Head of caudate nucleus (tissue), 42 donors: ENCODE measurements at places on chromosomes 7 and 10.

DNA sequence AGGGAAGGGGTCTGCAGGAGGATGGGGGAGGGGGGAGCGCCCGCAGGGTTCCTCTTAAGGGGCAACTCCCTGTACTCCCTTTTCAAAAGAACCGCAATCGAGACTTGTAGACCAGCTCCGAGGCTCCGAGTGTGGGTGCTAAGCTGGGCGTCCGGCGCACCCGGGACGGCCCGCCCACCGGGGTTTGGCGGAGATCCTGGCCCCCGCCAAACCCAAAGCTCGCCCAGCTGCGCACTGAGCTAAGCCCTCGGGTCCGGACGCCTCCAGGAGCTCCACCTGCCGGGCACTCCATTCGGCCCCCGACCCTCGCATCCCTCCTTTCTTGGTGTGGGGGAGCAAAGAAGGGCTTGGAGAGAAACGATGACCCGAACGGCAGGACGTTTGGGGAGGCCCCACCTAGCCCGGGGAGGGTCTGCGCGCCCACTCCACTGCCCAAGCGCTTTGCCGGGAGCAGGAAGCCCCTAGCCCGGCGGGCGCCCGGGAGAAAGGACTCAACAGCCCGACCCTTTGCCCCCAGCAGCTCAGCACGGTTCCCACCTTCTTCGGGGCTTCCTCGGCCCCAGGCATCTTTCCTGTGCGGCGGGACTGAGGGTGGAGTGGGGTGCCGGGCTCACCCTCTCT lies 651 bp downstream of the AFAP1L2 start:
- no peak for DNase-seq

DNA sequence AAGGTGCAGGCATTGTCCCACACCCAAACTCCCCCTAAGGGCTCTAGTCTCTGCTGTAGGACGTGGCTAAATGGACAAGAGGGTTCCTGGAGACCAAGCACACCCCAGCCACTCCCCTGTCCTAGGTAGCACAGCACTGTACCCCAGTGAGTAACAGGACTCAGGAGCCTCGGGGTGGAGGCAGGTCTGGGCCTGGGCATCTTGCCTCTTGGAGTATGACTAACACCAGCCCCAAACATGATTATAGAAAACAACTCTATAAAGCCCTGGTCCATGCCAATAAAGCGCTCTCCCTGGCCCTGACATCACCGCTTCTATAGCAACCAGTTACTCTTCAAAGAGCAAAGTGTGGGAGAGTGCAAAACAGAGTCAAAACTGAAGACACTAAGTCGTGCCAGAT lies 195.0 kb downstream of the CALN1 start:
- no peak for DNase-seq

- no peak for DNase-seq
Observed at GRCh38 chr10:28880683-28880950, 203.3 kb downstream of the BAMBI start.

DNA sequence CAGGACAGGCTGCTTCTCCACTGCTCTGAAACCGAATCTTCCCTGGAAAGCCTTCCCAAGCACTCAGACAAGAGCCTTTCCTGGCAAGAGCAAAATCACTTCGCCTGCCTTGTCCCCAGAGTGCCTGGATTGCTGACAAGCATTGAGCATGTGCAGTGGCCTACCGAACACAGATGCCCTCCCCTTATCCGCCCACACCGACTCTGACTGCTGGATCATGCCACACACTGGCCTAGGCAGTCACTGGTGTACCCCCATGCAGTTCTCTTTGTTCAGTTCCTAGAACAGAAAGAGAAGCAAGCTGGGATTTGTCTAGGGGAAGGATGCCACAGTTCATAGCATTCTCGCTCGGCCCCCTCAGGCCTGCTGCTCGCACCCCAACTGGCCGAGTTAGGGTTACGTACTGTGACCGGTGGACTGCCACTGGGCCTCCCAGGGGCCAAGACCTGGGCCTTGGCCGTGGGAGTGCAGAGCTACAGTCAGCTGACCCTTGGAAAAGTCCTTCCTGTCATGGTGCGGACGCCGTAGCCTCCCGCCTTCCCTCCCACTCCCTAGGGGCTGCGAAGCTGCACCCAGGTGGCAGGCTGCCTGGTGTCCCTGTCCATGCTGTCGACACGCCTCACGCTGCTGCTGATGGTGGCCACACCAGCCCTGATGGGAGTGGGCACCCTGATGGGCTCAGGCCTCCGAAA lies 6.9 kb downstream of the ABCB8 start:
- peak; percentile 44 for DNase-seq

DNA sequence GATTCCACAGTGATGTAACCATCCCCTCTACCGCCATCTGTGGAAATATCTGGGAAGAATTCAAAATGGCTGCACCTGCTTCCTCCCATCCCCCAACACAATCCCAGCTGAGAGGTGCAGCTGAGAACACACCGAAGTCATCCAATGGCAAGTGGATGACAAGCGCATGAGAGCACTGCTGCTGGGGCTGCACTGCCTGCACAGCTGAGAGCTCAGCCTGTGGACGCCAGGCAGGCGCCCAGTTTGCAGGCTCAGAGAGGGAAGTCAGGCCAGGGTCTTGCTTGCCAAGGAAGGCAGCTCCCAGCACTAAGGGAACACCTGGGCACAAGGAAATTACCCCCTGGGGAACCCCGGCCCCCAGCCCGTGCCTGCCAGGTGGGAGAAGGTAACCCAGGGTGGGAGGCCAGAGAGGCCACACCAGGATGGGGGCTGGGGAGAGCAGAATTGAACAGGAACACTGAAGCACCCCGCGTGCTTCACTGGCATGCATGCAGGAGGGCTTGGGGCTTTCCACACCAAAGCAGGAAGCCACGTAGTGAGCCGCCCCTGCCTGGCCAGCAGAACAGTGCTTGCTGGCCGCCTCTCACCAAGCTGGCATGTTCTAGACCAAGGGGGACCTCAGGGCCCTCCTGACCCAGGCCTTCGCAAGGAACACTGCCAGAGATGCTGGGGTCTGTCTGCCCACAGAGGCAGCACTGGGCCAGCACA lies 46.2 kb downstream of the FAM53B start:
- peak; percentile 45 for DNase-seq

DNA sequence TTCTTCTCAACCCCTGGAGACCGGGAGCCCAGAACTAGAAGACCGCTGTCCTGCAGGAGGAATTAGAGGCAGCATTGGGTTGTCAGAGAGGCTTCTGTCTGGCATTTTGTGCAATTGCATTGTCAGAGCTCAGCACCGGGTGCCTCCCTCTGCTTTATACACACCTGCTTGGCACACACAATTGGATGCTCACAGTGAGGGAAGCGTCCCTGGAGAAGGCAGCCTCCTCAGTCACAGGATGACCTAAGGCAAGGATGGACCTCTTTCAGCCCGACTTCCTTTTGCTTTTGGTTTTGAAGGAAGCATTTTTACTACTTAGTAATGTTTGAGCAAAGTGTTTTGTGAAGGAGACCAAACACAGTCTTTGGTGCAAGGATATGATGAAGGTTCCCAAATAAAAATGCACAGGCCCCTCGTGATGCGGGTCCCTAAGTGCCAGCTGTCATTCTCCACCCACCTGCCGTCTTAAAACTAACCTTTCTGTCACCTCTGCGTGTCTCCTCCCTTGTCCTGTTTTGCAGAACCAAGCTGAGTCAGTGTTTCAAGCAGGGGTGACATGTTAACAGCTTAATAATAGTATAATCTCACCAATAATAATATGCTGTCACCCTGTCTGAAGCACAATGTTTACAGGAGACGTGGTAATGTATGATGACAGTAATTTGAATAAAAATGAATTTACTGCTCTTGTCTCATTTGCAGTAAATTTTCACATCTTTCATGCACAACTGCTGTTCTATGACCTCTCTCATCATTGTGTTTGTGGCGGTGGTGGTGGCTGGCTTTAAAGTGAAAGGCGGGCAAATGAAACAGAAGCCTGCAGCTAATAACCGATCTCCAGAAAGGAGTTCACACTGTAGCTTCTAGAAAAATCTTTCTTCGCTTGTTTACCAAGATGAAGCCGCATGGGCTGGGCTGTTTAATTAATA lies 430.2 kb upstream of the MKI67 start:
- DNase-seq = peak; percentile 28

GRCh38 chr10:84375011-84375410 lies 46.6 kb downstream of the CCSER2 start:
- DNase-seq = no peak

- no peak for DNase-seq
Observed at GRCh38 chr10:70952401-70952800, 64.0 kb upstream of the PCBD1 start.

- no peak for DNase-seq
Observed at GRCh38 chr7:148374396-148375259, 215.9 kb upstream of the C7orf33 start.

DNA sequence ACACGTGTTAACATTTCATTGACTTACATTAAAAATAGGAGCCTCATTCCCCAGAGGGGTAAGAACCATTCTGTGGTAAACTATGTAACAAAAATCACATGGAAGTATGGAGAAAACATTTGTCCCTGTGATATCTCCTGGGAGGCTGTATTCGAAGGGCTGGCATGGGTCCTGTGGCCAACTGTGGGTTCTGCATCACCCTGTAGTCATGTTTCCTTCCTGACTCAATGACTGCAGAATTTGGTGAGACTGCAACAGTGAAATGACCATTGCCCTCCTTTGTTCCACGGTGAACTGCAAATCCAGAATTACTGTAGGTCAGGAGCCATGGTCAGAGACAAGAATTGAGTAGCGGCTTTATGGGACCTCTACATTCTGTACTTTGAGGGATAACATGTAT lies 3.6 kb upstream of the ZEB1 start:
- no peak for DNase-seq

- no peak for DNase-seq
Observed at GRCh38 chr10:26931223-26931622, 70.5 kb upstream of the ABI1 start.

GRCh38 chr10:29469481-29470354 lies 165.1 kb downstream of the SVIL start:
- no peak for DNase-seq

GRCh38 chr7:130880668-130881067 lies 146.7 kb upstream of the KLF14 start:
- DNase-seq = no peak

- no peak for DNase-seq
Observed at GRCh38 chr7:50300336-50300735, 4.2 kb upstream of the IKZF1 start.

GRCh38 chr10:123385508-123386080 lies 231.4 kb downstream of the BUB3 start:
- no peak for DNase-seq

DNA sequence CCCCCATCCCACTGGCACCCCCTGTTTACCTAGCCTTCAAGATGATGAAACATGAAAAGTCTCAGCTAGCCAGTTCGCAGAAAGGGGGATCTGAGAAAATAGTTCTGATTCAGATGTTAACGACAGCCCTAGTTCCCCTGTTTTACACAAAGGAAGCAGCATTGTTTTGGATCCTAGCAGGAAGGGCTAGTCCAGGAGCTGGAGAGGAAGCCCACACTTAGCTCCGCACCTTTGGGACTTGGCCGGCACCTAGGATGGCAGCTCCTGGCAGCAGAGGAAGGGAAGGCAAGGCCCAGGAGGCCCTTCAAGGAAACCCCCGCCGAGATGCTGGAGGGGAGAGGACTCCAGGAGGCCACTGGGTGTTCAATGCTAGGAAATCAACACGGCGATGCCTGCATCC lies 29.0 kb upstream of the MGMT start:
- no peak for DNase-seq

DNA sequence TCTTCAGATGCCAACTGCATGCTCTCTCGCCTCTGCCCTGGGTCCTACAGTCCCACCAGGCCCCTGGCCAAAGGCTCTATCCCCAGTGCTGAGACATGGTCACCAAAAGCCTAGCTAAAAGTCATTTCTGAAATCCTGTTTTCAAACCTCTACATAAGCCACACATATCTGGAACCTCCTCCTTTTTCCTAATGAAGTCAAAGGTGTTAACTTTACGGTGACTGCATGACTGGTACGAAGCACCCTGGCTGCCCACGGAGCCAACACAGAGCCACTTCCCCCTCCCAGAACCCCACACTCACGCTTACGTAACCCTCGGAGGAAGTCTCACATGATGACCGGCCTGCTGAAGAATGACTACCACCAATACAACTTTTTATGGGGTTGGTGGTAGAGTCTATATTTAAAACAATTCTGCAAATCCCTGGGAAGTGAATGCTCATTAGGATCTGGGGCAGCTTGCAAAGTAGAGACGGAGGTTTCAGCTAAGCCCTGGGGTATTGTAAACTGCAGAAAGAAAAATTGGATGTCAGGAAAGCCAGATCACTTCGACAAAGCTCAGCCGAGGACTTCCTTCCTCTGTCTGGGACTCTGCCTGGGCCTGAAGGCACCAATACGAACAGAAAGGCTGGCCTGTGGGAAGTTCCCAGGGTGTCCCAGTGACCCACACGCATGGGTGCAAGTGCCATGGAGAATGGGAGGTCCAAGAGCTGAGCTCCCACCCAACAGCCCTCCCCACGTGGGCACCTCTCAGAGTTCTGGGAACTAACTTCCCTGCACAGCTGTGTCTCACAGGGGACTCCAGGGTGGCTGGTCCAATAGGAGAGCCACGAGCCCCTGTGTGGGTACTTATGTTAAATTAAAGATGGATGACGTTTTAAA lies 50.7 kb downstream of the PDGFA start:
- no peak for DNase-seq

DNA sequence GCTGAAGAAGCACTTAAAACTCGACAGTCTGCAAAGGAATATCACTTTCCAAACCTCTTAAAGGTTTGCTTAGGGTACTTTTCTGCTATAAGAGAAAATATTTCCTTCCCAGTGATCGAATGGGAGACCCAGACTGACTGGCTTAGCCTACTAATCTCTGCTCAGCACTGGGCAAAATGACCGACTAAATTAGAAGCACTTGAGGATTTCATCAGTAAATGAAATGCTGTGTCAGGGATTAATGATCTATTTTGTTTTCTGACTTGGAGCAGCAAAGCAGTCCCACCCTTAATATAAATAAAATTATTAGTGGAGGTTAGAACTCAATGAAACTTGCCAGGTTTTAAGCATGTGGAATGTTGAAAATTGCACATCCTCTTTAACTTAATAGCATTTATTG lies 411.6 kb downstream of the NEBL start:
- DNase-seq = no peak

DNA sequence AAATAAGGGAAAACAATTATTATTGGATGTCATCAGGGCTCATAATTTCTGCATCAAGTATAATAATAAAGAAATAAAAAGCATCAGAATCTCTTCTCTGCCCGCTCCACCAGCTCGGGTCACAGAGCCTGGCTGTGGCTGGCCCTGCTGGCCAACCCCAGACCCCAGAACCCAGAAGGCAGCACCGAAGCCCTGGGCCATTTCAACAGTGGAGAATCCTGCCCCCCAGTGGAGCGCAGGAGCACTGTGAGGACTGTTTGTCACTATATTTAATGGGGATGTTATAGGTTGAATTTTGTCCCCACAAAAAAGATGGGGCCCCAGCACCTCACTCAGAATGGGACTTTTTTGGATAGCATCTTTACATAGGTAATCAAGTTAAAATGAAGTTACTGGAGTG lies 27.3 kb downstream of the DENND11 start:
- DNase-seq = peak; percentile 67

DNA sequence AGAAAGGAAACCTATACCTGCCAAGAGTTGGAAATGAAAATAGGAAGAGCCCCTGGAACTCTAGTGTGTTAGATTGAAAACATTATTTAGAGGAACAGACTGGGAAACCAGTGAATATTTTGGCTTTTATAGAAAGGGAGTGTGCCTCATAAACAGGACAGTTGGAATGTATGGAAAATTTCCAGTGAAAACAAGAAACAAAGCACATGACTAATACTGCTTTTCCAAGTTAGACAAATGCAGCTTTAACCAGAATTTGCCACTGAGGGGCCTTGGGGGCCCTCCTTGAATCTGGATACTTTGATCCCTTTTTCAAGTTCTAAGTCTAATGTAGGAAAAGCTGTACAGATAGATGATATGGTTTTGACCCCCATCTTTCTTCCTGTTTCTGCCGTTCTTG lies 21.2 kb downstream of the ITGB8 start:
- no peak for DNase-seq
